ENCODE measurements at places on chromosomes 1 and 21.

- DNase-seq: no peak
These were observed 9.4 kb downstream of the LAPTM5 start for GRCh38 chr1:30748098-30748698.

- DNase-seq: no peak
These were observed 24.7 kb downstream of the LYST start for GRCh38 chr1:235841938-235842545.

DNA sequence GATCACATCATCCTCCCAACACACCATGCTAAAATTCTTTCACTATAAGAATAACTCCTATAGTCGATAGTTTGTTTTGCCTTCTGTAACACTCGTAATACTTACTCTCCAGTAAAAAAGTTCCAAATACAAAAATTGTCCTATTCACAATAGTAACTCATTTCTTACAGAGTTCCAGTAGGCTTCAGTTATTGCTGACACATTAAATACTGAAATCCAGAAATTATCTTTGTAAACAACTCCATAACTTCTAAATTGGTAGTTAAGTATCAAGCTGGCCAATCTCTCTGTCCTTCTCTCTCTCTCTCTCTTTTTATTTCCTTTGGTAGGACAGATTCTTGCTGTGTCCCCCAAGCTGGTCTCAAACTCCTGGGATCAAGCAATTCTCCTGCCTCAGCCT is 49.6 kb upstream of the FOXD3 start:
- no peak for DNase-seq

DNA sequence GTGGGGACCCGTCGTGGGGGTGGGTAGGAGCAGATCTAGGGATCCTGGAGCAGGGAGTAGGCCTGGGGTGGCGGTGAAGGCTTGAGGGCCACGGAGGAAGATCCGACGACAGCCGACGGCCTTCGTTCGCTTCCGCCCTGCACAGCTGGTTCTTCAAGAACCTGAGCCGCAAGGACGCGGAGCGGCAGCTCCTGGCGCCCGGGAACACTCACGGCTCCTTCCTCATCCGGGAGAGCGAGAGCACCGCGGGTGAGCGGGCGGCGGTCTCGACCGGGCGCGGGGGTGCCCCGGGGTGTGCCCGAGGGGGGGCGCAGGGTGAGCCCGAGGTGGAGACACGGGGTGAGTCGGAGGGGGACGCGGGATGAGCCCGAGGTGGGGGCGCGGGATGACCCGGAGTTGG is 16.5 kb upstream of the HDAC1 start:
- no peak for DNase-seq

- no peak for DNase-seq
These were observed 182.9 kb upstream of the KCND3 start for GRCh38 chr1:112172294-112172882.

DNA sequence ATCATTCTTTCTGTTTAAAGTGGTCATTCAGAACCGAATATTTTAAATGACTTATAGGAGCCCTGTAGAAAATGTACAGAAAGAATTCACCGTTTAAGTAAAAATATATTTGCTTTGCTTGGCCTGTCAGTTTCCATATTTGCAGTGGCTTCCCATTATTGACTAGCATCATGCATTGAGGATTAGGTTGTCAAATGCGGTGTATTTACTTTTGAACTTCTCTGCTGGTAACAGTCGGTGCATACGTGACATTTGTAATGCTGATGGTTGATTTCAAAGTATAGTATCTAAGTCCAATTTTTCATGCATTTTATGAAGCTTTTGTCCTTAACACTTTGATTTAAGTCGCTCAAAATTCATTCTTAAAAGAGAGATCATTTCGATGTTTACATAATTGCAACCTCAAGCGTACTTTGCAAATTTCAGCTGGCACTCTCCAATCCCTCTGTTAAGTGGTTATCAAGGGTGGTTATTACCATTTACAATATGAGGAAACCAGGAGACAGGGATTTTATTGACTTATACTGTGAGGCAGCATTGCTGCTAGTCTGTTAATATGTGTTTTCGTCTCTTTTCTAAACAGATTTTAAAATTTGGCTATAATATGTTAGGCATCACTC is 201.6 kb downstream of the SDCCAG8 start:
- peak; percentile 47 for DNase-seq

GRCh38 chr1:176691251-176692228 is 228.6 kb downstream of the PAPPA2 start:
- DNase-seq: peak; percentile 22

DNA sequence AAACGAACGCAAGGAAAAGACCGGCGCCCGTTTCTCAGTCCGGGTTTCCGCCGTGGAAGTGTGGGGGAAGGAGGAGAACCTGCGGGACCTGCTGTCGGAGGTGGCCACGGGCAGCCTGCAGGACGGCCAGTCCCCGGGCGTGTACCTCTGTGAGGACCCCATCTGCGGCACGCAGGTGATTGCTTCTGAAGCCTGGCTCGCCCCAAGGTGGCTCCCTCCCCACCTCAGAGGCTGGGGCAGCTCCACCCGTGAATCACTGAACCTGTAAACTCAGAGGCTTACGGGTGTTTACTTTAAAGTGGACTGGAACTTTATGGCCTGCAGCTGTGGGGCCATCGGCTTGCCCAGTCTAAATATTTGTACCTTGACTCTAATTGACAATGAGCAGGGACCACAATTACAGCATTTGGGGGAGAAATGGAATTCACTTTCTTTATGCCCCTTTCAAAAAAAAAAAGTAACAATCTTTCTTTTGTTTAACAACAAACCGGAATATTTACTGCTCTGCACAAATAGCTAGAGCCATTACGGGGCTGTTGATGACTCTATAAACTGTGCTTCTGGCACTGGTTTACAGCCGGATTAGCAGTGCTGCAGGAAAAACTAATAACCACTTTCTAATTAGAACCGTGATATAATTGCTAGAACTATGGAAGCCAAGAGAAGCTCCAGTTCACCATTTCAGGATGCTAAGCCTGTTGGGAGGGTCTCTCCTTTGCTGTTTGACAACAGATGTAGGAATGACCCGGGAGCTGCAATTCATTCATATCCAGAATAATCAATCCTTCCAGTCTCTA is 454.8 kb downstream of the KIF26B start:
- no peak for DNase-seq

- DNase-seq: no peak
These were observed 12.8 kb upstream of the LBR start for GRCh38 chr1:225440380-225441221.

DNA sequence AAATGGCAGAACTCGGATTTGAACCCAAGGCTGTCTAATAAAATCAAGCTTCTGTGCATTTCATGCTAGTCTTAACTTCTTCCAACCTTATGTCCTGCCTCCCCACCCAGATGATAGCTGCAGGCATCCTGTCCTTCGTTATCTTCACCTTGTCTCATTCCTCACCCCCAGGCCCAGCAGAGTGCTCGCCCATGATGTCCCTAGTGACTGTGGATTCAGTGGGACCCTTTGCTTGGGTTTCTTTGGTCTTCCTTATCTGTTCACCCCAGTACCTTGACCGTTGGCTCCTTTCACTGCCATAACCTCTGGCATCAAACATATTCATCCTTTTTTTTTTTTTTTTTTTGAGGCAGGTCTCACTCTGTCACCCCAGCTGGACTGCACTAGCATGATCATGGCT is 5.6 kb upstream of the BSDC1 start:
- DNase-seq: no peak

GRCh38 chr1:205803986-205804385 is 9.0 kb downstream of the SLC41A1 start:
- DNase-seq: no peak

DNA sequence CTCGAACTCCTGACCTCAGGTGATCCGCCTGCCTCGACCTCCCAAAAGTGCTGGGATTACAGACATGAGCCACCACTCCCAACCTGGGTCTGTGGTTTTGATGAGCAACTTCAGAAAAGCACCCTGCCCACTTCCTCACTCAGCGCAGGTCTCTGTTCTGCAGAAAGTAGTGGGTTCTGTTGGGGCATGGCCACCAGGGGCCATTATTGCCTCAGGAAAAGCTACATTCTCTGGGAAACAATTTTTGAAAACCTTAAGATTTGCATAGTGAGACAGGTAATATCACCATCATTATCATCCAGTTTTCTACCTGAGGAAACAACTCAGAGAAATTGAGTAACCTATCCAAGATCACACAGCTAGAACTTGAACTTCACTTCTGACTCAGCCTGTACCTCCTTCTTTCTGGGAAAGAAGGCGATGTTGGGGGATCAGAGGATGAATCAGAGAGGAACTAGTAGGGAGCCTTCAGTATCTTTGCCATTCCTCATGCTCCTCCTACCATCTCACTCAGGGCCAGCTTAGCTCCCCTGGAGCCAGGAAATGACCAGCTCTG is 7.1 kb upstream of the NES start:
- no peak for DNase-seq

- DNase-seq: no peak
These were observed 93.6 kb upstream of the SMYD2 start for GRCh38 chr1:214187121-214187900.

GRCh38 chr21:38804030-38804788 is 1.5 kb upstream of the ETS2 start:
- no peak for DNase-seq

DNA sequence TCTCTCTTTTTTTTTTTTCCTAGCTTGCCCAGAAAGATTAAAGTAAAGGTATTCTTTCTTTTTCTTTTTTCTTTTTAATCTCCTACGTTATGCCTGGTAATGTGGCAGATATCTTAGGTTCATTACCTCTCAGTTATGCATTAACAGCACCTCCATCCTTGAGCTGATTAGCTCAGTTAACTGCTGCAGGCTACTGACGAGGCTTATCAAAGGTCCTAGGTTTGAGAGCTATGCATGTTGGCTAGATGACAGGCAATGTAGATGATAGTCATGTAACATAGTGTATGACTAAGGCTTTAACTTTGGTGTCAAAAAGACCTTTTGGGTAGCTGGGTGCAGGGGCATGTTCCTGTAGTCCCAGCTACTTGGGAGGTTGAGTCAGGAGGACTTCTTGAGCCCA is 53.7 kb upstream of the CACYBP start:
- no peak for DNase-seq

- no peak for DNase-seq
These were observed 419.9 kb downstream of the ZP4 start for GRCh38 chr1:237470712-237471338.

GRCh38 chr21:31042080-31042464 is 3.8 kb upstream of the KRTAP19-8 start:
- DNase-seq: no peak

DNA sequence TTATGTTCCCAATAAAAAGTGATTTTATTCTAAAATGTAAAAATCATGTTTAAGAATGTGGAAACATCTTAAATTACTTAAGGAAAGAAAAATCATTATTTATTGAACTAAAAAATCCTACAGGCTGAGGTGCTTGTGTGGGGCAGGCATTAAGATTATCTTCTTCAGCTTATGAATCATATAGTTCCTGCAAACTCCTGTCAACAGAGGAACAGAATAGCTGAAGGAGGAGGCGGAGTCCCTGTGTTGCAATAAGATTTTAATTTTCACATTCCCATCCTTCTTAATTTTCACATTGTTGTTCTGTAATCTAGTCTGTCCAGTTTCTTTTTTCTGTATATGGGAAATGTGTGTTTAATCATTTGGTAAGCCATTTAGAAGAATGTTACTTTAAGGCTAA is 20.6 kb upstream of the OLFML3 start:
- no peak for DNase-seq

- no peak for DNase-seq
These were observed 6.6 kb downstream of the SDC3 start for GRCh38 chr1:30901798-30902581.

DNA sequence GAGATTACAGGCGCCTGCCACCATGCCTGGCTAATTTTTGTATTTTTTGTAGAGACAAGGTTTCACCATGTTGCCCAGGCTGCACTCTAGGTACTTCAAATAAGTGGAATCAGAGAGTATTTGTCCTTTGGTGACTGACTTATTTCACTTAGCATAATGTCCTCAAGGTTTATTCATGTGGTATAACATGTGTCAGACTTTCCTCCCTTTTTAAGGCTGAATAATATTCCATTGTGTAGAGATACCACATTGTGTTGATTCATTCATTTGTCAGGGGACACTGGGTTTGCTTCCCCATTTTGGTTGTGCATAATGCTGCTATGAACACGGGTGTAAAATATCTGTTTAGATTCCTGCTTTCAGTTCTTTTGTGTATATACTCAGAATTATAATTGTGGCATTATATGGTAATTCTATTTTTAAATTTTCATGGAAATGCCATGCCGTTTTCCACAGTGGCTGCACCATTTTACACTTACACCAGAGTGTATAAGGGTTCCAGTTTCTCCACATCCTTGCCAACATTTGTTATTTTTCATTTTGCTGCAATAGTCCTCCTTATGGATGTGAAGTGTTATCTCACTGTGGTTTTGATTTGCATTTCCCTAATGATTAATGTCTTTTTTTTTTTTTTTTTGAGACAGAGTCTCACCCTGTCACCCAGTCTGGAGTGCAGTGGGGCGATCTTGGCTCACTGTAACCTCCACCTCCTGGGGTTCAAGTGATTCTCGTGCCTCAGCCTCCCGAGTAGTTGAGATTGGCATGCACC is 35.1 kb downstream of the IL6R start:
- DNase-seq: no peak

DNA sequence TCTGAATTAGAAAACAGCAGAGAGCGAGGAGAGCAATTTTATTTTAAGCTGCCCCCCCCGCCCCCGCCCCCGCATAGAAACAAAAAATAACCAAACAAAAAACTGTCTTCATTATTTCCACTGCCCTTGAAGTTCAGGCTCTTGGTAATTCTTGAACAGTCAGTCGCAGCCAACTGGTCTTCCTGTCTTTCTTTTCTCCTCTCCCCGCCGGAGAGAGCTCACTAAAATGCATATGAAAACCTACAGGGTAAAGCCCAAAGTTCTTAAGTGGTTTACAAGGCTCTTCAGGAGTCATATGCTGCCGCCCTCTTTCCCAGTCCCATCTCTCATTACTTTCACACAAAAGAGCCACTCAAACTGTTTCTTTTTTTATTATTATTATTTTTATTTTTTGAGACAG is 1.1 kb upstream of the ANKRD35 start:
- DNase-seq: no peak

DNA sequence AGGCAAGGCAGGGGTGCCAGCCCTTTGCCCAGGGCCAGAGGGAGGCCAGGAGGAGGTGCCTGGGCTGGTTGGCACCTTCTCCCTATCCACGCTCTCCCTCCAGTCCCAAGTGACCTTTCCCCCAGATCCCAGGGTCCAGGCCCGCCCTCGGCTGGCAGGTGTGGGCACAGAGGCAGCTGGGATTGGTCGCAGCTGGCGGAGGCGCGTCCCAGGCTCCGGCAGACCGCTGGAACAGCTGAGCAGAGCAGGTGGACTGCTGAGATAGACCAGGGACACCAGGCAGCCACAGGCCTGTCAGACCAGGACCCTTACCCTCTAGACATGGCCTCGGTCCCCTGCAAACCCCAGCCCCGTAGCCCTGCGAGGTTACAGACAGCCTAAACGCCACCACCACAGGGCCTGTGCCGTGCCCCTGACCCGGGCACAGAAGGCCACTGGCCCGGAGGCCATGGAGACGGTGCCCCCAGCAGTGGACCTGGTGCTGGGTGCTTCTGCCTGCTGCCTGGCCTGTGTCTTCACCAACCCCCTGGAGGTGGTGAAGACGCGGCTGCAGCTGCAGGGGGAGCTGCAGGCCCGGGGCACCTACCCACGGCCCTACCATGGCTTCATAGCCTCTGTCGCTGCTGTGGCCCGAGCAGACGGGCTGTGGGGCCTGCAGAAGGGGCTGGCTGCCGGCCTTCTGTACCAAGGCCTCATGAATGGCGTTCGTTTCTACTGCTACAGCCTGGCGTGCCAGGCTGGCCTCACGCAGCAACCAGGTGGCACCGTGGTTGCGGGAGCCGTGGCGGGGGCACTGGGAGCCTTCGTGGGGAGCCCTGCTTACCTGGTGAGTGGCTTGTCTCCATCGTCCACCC is at the start of gene SLC25A34:
TSS of gene SLC25A34 (plus strand) at position 221 of the 854 bp plus-strand sequence. CDS start at position 449, 228 bp downstream.
- no peak for DNase-seq

All from NCI-H1417 treated with DMSO at 0.1 percent for 48 hours (cell line).